ENCODE measurements at places on chromosomes 16 and 17.

GRCh38 chr17:31156326-31156725 lies 61.5 kb downstream of the NF1 start:
- no peak for DNase-seq

DNA sequence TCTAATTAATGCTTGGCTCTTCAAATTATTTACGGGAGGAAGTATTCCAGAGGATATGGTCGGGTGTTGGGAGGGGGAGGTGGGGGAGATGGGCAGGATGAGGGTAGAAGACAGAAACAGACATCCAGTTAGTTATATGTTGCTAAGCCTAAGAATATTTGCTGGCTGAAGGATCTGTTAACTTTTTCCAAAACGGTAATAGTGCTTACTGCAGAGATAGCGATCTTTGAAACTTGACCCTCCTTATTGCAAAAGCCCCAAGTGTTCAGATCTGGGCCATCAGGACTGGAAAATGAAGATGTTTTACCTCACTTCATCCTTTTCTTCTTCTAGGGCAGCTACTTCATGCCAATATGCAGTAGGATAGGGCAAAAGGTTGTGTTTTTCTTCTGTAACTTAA lies 27.0 kb upstream of the MMD start:
- no peak for DNase-seq

GRCh38 chr16:83336603-83337002 lies 471.2 kb upstream of the HSBP1 start:
- DNase-seq = no peak

DNA sequence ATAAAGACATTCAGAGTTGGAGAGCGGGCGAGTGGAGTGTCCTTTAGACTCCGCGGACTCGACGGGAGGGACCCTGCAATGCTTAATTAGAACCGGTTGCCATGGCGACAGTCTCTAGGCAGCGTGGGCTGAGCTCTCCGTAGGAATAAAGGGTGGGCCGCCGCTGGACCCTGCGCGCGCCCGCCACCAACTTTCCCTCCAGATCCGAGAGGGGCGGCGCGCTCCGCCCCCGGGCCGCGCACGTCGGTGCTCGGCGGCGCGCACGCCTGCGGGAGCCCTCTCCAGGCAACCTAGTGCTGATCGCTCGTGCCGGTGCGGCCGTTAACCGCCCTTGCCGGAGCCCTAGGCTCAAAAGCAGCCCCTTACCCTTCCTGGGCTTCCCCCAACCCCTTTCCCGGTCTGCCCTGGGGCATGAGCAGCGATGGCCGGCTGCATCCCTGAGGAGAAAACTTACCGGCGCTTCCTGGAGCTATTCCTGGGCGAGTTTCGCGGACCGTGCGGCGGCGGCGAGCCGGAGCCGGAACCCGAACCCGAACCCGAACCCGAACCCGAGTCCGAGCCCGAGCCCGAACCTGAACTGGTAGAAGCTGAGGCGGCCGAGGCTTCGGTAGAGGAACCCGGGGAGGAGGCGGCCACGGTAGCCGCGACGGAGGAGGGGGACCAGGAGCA lies at the start of gene PPM1E:
Gene PPM1E (plus strand): TSS at position 278 of the 669 bp plus-strand sequence.
- peak; percentile 14 for DNase-seq

DNA sequence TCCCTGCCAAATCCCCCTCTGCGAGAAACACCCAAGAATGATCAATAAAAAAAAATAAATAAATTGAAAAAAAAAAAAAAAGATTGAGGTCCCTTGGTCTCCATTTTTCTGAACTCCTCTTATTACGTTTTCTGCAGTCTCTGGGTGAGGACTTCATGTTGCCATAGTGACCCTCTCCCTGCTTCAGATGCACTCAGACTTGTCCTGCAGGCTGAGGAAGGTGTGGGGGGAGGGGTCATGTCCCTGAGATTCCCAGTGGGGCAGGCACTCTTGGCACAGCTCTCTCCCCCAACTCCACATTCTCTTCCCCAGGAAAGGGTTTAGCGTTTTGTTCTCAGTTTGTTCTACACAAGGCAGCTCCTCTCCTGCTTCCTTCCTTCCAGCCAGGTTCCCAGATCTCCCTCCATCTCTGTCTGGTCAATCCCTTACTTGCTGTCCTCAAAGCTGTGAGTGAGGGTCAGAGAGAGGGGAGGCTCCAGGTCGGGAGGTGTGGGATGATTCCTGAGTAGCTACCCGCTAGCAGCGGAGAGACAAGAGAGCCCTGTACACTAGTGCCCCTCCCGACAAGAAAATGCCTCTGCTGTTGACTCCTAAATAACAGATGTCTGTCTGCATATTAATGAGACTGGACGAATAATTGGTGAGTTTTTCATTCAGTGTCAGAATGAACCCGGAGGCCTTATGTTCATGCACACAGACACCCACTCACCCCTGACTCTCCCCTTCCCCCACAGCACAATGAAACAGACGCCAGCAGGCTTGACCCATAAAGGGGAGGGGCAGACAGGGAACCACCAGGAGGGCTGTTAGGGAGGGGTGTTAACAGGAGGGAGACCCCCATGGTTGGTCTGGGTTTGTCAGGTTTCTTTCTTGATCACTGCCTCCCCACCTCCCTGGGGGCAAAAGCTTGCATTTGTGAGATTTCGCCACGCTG lies 9.2 kb downstream of the RND2 start:
- no peak for DNase-seq

DNA sequence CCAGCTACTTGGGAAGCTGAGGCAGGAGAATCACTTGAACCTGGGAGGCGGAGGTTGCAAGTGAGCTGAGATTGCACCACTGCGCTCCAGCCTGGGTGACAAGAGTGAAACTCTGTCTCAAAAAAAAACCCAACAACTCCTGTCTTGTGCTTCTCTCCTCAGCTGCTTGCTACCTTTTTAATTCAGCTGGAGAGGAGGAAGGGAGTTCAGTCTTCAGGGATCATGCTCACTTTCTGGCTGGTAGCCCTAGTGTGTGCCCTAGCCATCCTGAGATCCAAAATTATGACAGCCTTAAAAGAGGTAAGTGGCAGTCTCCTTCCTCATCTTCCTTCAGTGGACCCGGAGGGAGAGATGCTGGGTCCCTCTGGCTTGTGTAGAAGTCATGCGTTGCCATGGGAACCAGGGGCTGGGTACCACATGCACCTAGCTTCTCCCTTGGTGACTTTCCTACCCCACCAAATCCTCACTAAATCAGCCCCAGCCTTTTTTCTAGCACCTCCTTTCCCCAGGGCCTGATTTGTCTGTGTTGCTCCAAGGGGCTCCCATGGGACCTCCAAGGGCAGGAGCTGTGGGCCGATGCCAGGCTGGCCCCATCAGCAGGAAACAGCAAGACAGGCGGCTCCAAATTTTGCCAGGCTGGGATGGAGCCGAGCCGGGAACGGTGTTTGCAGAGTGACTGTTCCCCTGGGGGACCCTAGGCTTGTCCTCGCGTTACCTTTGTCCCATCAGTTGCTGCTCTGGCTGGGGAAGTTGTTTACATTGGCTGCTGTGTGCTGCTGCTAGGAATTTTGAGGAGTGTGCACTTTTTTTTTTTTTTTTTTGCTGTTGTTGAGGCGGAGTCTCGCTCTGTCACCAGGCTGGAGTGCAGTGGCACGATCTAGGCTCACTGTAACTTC lies 65.2 kb downstream of the ABCC1 start:
- DNase-seq = no peak

GRCh38 chr17:74424657-74425056 lies 7.2 kb upstream of the GPRC5C start:
- no peak for DNase-seq

DNA sequence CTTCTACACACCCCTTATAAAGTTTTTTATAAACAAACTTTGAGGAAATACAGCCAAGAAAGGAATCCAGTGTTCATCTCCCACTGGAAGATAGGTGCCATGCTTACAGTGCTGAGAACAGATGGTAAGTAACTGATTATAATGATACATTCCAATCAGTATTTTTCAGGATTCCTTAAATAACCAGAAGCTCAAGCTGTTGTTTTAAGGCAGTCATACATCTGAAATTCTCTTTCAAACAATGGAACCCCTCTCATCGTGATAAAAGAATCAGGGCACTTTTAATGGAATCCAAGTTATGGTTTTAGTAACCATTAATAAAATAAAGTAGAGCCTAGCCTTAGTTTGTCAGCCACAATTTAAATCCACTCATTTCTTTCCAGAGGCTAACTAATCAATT lies 56.1 kb upstream of the STAC2 start:
- DNase-seq = no peak

DNA sequence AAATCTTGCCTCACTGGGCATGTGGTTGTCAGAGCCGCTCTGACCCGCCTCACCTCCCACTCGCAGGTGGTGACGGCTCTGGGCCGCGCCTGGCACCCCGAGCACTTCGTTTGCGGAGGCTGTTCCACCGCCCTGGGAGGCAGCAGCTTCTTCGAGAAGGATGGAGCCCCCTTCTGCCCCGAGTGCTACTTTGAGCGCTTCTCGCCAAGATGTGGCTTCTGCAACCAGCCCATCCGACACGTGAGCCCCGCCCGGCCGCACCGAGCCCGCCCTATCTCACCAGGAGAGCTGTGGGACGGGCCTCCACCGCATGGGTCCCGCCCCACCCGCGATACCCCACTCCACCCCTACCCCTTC lies 4.0 kb downstream of the TGFB1I1 start:
- DNase-seq = no peak

DNA sequence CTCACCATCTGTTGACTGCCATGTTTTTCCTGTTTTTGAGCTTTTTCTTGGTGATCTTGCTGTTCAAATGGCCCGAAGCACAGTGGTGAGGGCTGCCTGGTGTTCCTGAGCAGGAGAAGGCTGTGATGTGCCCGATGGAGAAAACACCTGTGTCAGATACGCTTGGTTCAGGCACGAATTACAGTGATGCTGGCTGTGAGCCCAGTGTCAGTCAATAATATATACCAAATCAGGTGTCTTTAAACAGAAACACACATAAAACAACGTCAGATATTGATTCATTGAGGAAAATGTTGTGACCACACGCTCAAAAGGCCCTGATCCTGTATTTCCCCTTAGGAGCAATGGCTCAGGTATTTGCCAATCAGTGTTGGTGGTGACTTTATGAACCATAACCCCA lies 111.7 kb downstream of the SDR42E1 start:
- no peak for DNase-seq

DNA sequence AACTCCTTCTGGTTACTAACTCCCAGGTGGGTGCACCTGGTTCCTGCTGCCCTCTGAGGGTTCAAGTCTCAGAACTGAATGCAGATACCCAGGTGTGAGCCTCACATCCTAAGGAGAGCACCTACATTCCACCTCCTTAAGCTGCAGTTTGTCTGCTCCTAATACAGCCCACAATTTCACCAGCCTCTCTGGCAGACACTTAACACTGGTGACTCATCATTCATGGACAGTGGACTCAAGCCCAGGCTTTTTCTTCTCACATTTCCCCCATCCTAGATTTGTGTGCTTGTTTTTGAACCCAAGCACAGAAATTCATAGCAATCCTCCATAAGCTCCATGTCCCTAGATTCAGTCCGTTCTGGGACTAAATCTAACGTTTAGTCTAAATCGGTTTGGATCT lies 7.0 kb upstream of the MAF start:
- no peak for DNase-seq

DNA sequence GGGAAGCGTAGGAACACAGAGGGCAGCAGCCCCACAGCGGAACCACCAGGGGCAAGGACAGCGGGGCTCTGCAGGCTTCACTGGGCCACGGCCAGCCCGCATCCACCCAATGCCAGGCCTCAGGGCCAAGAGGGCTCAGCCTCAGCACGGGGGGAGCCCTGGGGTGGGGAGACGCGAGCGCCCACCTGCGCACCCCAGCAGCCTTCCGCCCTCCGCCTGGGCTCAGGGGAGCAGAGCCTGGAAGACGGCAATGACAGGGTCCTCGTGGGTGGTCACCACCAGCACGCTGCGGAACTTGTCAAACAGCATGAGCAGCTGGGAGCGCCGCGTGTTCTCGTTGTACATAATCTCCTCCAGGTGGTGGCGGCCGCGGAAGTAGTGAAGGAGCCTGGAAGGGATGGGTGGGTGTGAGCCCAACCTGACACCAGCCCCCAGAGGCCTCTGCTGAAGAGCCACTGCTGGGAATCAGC lies 8.5 kb downstream of the MPG start:
- DNase-seq = no peak

- no peak for DNase-seq
Measured at GRCh38 chr17:27339836-27340550, 46.1 kb downstream of the WSB1 start.

GRCh38 chr16:81481207-81481821 lies 36.7 kb downstream of the CMIP start:
- DNase-seq = no peak

DNA sequence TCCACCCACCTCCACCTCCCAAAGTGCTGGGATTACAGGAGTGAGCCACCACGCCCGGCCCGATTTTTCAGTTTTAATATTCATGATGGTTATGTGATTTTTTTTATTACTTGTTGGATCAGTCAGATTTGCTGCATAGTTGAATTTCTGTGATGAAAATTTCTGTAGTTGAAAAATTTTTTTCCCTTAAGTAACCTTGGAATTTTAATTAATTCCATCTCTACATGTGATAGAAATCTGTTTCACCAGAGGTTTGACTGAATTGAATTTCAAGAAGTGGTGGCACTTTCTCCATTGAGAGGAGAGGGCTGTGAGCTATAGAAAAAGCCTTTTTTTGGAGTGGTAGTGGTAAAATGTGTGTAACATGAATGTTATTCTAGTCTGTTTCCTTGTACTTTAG lies 24.7 kb downstream of the WIPF2 start:
- DNase-seq = no peak

DNA sequence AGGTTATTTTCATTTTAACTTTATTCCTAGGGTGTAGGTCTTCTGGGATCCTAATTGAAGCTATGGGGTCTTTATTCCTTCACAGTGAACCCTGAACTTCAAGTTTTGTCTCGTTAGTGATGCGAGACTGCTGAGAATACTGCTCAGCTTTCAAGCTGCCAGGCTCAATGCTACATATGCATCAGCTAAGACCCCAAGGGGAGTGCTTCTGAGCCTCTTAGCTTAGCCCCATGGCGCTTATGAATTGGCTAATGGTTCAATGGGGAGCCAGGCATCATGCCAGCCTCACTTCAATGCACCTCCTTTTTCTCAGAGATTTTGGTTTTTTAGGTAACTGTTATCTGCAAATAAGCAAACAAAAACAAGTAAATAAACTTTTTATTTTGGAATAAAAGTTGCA lies 94.1 kb upstream of the SIAH1 start:
- DNase-seq = no peak

GRCh38 chr16:86714166-86714565 lies 135.8 kb downstream of the FOXL1 start:
- no peak for DNase-seq

GRCh38 chr16:88753191-88753590 lies 31.8 kb downstream of the PIEZO1 start:
- no peak for DNase-seq

GRCh38 chr17:82025401-82026107 lies 2.4 kb downstream of the LRRC45 start:
- DNase-seq = no peak

Data from activated T-cell treated with anti-CD3 and anti-CD28 coated beads for 1 hour (primary cell).